Activated T-helper 1 cell treated with anti-CD3 and anti-CD28 coated beads, Interleukin-12 subunit alpha, Interleukin-12 subunit beta, Interleukin-2, Interleukin-4 antibody, amounts not matched to agents 30 ng/mL and 10 ng/mL and 1 ng/mL, durations not matched to agents 14 hours and 24 hours and 36 hours (primary cell): ENCODE measurements at places on chromosomes 6 and 20. TPM values are rescaled to one million over a fixed set of nuclear protein-coding genes. Genes with fewer than 3 reads are reported as not detected.

DEFB112 gene
- total RNA-seq, result not detected in 2 replicates

CLPSL1 gene
- total RNA-seq, result not detected in 2 replicates

SNRPB2 gene
- total RNA-seq, result 130 and 131 TPM in 2 replicates

ARMH2 gene
- total RNA-seq, result not detected in 2 replicates

KCNB1 gene
- 0.08 and 0.20 TPM in 2 replicates for total RNA-seq

LGSN gene
- not detected in 2 replicates for total RNA-seq

WFDC2 gene
- not detected in 2 replicates for total RNA-seq

DNA sequence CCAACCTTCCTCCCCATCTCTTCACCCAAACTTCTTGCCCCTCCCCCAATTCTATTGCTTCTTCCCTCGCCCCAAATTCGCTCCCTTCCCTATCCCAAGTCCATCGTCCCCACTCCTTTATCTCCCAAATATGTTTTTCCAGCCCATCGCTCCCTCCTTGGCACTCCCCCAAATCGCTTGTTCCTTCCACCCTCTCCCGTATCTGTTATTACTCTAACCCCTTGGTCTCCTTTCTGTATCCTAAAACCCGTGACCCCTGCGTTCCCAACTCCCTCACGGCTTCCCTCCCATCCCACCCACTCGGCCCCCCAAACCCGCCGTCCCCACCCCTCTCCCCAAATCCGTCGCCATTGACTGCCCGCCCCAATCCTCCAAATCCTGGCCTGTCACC lies 584 bp downstream of the MTCH1 start:
- DNase-seq, result no peak

GRCh38 chr20:24064092-24064491 lies 75.5 kb upstream of the GGTLC1 start:
- DNase-seq, result no peak

- DNase-seq, result no peak
These were observed 66.0 kb downstream of the ZBTB2 start for GRCh38 chr6:151325075-151326050.

DNA sequence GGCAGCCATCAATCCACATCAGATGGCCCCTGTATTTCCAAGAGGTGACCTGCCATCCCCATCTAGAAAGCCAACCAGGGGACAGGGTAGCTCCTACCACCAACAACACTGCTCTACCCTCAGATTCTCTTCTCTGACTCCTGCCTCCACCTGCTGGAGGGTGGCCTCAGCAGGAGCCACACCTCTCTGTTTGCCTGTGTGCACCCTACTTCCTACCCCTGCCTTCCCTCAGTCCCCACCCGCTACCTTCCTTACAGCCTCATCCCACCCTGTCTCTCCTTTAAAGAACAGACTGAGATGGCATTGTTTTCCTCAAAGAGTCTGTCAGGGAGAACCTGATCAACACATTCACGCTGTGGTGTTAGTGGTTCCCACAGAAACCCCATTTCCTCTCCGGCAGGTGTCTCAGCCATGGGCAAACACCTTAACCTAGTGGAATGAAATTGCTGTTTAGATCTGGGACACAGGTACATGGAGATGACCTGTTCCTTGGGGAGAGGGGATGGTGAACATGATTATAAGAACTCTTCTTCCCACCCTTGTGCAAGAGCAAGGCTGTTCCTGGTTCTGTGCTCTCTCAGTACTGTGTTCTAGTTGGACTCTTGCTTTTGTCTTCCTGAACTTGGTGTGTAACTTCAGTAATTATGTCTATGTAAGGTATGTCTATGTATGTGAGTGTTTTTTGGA lies 1.8 kb downstream of the ENTPD6 start:
- no peak for DNase-seq

DNA sequence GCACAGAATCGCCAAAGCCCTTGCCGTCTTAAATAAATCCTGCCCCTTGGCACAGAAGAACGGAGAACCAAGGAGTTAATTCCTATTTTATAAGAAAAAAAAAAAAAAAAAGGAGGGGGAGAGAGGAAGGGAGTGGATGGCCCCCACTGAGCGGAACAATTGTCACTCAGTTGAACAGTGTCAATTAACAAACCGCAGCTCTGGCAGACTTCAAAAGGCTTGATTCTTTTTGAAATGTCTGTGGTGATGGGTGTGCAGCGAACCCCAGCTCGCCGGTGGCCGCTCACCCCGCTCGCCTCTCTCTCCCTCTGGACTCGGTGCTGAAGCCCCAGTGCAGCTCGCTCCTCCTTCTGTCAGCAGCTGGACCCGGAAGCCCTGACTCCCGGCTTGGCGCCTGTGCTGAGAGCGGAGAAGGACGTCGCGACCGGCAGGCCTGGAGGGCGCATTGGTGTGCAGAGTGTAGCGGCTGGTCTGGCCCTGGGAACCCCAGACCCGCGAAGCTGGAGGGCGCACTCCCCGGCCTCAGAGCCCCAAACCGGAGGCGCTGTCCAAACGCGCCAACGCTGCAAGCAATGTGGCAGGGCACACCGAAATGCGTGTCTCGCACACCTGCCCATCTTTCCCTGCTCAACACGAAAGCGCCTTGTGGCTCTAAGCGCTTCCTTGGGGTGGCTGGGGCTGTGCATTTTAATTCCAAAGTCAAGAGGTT lies 3.4 kb downstream of the LINC00237 start:
- peak; percentile 38 for DNase-seq
